ENCODE measurements at places on chromosomes 3 and 15. TPM values are rescaled to one million over a fixed set of nuclear protein-coding genes. Genes with fewer than 3 reads are reported as not detected.

Gene NPAP1
- 0.09 TPM for total RNA-seq

Gene SYNPR
- 1.4 TPM for total RNA-seq

Gene PTPRG
- 11.8 TPM for total RNA-seq

GRCh38 chr3:168968609-168969008 is 694.9 kb downstream of the MECOM start:
- H3K4me1 ChIP-seq: no peaks in the 10 kb centered on the region
- no peak overlapping the region for H3K4me3 ChIP-seq
- no peak overlapping the region for H3K27ac ChIP-seq
- no peaks in the 10 kb centered on the region for H3K27me3 ChIP-seq

DNA sequence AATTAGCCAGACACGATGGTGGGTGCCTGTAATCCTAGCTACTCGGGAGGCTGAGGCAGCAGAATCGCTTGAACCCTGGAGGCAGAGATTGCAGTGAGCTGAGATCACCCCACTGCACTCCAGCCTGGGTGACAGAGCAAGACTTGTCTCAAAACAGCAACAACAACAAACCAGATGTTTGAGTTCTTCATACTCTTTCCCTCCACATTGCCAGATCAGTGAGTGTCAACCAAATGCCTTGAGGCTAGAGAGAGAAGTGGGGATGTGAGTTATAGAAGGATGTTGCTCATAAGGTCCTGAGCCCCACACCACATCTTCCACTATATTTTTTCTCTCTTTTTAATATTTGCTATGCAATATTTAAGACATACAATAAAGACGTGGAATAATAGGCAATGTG is 19.8 kb downstream of the MAPKBP1 start:
- no peaks in the 10 kb centered on the region for H3K27me3 ChIP-seq
- no peak overlapping the region for H3K27ac ChIP-seq
- no peak overlapping the region for H3K4me3 ChIP-seq
- DNase-seq: no peak

DNA sequence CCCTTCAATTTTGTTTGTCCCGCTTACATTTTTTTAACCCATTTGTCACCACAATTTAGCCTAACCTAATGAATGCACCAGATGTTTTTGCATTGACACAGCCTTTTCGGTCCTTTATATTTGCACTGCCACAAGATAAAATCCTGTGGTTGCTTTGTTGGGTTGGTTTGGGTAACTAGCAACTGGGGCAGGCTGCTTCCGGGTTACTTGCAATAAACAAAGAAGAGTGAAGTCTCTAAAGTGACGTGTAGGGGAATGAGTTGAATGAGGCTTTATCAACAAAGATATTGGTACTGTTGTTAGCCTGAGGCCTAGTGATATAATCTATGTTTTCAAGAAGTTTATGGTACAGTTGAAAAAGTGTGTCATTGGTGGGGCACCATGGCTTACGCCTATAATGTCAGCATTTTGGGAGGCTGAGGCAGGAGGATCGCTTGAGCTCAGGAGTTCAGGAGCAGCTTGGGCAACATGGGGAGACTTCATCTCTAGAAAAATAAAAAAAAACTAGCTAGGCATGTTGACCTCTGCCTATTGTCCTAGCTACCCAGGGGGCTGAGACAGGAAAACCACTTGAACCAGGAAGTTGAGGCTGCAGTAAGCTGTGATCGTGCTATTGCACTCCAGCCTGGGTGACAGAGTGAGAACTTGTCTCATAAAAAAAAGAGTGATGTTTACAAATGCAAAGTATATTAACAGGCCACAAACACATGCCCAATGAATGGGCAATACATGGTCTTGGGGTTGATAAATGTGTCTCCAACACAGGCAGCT is 121.8 kb downstream of the OXSM start:
- H3K27me3 ChIP-seq: no peaks in the 10 kb centered on the region
- H3K27ac ChIP-seq: no peak overlapping the region
- no peak for DNase-seq
- no peak overlapping the region for H3K4me3 ChIP-seq
- no peaks in the 10 kb centered on the region for H3K36me3 ChIP-seq
- H3K4me1 ChIP-seq: no peaks in the 10 kb centered on the region

DNA sequence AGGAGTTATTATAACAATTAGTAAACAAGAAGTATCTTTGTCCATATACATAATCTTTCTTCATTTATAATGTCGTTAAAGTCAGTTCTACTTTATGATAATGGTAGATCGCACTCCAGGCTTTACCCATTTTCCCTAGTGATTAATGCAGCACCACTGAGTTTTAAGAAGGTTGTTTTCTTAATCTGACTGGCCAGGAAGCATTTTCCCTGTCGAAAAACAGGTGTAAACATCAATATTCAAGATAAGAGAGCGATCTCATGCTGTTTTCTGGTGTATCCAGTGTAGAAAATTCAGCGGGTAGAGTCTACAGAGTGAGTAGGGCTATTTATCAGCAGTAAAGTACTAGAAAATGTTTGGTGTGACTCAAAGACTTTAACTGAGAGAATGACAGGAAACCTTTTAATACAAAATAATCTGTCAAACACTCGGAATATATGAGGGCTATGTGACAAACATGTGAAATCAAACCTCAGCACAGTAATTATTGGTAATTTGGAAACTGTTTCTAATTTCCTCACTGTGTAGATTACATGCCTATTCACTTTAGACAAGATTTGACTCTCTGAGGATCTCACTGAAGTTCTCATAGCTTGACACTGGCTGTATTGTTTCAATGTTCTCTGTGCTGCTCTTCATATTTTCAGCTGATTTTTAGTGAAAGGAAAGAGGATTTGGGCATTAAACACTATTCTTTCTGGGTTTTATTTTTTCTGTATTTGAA is 1013.2 kb downstream of the VGLL3 start:
- H3K4me3 ChIP-seq: no peak overlapping the region
- DNase-seq: no peak
- no peaks in the 10 kb centered on the region for H3K4me1 ChIP-seq
- no peaks in the 10 kb centered on the region for H3K36me3 ChIP-seq
- no peaks in the 10 kb centered on the region for H3K27me3 ChIP-seq
- no peak overlapping the region for H3K27ac ChIP-seq

DNA sequence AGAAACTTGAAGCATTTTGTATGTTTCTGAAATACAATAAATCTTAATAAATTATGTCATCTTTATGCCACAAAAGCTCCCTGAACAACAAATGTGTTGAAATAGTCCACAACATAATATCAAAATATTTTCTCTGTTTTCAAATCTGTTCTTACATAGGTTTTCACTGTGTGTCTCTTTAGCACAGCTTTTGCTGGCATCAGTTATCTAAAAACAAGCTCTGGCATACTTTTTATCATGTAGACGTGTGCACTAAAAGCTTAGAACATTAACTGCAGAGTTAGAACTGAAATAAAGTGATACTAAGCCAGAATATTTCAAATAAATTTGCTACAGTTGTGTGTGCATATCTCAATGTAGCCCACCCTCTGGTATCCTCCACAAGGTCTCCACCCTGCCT is 41.8 kb upstream of the ALCAM start:
- H3K27ac ChIP-seq: no peak overlapping the region
- DNase-seq: no peak
- no peaks in the 10 kb centered on the region for H3K4me1 ChIP-seq
